ENCODE measurements at places on chromosomes 6 and 20.

DNA sequence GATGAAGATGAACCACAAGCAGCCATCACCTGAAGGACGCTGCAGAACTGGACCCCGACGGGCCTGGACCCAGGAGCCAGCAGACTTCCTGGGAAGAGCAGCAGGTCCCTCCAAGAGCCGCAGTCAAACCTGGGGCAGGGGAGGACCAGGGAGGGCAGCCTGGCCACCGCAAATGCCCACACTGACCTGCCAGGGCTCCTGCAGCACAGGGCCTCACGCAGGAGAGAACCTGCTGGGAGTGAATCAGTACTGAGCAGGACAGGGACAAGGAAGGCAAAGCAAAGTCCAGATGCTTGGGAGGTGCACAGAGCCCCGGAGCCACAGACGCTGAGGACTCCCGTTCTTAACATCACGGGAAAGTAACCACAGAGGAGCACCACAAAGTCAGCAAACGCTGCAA, 75.2 kb downstream of the TAF4 start:
- DNase-seq = no peak

DNA sequence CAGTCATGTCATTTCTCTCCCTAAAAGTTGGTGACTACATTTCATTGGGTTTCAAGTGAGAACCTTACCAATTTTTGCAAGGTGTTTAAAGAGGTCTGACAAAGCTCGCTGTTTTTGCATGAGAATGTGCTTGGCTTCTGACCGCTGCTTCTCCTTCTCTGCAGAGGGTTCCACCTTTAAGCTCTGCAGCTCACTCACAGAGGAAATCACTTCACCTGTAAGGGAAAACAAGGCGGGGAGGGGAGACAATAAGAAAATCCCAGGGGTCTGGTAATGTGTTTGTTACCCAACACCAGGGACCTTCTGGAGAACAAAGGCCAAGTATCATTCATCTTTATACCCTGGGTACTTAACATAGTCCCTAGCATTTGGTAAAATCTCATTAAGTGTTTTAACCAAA, 40.0 kb upstream of the LYRM2 start:
- no peak for DNase-seq

GRCh38 chr20:30816182-30816645, 441.2 kb upstream of the DEFB115 start:
- DNase-seq = no peak

- DNase-seq = no peak
These were observed 90.6 kb downstream of the PAX1 start for GRCh38 chr20:21796059-21796458.

DNA sequence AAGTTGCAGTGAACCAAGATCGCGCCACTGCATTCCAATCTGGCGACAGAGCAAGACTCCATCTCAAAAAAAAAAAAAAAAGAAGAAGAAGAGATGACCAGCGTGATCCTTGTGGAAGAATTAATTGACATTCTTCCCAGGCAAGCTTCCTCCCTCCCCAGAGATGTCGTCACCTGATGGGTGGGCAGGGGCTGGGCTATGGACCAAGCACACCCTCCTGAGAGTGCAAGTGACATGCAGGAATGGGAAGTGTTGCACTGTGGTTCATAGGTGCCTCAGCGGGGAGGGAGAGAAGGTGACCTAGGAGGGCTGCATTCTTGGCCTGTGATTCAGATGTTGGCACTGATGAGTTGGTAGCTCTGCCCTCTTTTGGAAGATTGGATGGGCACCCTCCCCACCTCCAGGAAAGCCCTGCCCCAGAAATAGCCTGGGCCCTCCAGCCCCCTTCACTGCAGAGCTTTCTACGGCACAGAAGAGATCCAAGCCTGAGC, 37.8 kb downstream of the TAF8 start:
- DNase-seq = no peak

DNA sequence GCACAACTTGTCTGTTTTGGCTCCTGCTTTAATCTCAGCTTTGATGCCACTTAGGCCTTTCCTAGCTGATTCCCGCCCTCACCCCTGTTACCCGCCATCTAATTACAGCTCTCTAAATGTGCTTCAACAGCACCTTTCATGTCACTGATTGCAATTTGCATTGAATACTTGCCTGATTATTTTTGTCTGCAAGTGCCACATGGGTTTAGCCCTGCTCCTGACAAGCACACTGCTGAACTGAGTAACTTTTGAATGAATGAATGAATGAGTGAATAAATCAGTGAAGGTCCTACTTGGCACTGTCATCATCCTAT, 591 bp upstream of the DCBLD1 start:
- no peak for DNase-seq

- no peak for DNase-seq
These were observed 49.2 kb downstream of the FRK start for GRCh38 chr6:116011520-116011919.

GRCh38 chr6:154140743-154141142, 101.7 kb downstream of the OPRM1 start:
- DNase-seq = no peak

GRCh38 chr6:14240411-14241166, 123.0 kb downstream of the CD83 start:
- DNase-seq = no peak

DNA sequence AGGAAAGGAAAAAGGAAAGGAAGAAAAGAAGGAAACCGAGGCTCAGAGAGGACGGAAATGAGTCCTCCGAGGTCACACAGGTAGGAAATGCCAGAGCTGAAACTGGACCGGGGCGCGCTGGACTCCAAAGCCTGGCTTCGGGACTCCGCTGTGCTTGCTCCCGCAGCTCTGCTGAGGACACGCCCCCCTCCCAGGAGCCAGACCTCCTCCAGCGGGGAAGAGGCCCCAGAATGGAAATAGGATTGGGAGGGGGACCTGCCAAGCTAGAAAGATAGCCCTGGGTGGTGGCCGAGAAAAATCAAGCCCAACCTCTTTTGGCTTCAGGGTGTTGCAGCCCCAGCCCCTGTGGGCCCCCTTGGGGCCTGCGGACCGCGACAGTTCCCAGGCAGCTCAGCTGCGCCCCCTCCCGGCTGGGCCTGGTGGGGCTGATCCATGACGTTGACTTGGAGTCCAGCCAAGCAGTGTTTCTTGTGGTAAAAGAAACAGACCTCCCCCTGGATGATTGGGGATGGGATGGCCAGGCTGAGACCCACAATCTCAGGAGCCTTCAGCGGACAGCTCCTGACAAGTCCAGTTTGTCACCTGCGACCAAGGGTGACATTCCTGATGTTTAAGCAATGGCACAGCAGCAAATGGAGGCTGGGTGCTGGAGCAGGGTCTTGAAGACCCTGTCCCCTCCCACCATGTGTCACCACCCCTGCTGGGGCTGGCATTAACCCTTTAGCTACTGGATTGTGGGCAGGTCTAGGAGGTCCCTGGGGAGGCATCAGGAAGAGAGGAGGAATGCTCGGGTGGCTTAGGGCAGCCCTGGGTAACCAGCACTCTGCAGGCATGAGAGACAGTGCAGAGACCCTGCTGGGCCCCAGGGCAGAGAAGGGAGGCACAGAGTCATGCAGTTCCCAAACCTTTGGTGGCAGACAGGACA, 55.4 kb downstream of the RIPOR3 start:
- peak; percentile 23 for DNase-seq

- DNase-seq = no peak
These were observed 333.1 kb downstream of the LAMA2 start for GRCh38 chr6:129215916-129216520.
